ENCODE measurements at places on chromosomes 12 and 14.
A peak's percentile ranks its signal among the peaks of the same experiment; 100 is the strongest.

- peak; percentile 99 for DNase-seq
These were observed 20.1 kb downstream of the TSPAN9 start for GRCh38 chr12:3097186-3097804.

DNA sequence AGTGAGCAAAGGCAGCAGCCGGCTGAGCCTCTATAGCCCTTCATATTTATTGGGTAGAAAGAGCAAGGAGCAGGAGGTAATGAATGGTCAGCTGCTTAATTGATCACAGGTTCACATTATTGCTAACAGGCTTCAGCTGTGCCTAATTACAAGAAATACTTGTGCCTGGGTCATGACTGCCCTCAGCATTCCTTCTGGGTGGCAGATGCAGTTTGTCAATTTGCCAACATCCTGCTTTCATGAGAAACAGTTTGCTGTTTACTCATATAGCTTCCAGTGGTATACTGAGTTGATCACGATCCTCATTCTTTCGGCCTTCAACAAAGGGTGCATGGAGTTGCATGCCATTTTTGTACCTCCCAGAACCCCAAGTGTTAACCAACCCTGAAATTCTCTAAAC, 81.0 kb upstream of the PLEKHG7 start:
- no peak for DNase-seq

GRCh38 chr12:15056218-15056617, 83.4 kb downstream of the PDE6H start:
- no peak for DNase-seq

DNA sequence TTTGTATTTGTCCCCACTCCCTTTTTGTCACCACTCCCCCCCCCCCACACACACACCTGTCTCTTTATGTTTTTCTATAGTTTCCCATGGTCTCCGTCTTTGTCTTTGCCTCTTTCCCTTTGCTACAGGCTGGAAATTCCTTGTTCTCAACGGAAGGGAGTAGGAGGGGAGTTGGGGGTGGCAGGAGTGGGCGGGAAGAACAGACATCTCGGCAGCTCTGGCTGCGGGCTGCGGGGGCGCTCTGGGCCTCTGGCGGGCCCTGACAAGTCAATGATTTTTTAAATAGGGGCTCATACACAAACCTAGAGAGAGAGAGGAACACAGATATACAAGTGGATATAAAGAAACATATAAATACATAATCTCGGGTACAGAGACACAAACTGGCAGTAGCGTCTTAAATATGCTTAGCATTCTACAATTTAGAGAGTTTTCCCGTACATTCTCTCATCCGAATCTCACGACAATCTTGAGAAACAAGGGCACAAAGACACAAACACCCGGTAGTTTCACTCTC, 2.4 kb upstream of the NAB2 start:
- DNase-seq = no peak

DNA sequence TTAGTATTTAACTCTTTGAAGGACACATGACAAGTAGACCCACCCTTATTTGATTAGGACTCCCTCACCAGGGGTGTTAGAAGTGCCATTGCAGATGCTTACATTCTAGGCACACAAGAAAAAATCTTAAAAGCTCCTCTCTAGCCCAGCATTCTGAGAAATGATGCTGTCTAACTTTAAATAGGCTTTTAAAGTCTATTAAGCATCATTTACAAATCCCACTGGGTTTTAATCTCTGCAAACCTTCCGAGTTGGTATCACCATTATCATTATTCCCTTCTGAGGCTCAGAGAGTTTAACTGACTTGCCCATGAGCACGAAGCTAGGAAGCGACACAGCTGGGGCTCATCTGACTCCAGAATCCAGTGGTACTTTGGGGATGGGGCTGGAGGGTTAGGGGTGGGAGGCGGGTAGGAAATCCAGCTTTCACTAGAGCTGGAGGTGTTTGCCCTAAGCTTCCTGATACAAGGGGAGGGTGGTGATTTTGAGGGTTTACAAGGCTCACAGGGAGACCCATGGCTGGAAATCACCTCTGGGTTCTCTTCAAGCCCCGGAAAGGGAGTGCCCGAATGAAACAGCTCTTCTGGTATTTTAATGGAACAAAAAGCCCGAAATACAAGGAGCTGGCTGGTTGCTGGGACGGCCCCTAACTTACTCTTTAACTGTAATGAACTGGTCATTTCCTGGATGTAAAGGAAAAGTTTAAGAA, 109.2 kb upstream of the FUT8 start:
- DNase-seq = no peak

DNA sequence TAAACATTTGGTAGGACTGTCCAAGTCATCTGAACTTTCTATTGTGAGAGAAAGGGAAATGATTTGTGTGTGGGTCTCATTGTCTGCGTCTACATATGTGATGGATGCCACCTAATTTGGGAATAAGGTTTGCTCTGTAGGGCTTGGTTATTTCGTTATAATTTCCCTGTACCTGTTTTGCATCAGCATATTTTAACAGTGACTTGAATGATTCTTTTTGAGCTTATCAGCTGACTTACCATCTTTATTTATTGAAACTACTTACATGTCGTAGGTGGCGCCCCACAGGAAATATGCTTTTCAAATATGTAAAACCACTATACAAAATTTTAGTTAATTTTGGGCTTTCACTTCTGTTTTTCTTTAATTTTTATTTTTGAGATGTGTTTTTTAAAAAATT, 56.5 kb upstream of the BCAT1 start:
- no peak for DNase-seq

GRCh38 chr12:52542785-52543318, 10.1 kb downstream of the KRT71 start:
- no peak for DNase-seq

DNA sequence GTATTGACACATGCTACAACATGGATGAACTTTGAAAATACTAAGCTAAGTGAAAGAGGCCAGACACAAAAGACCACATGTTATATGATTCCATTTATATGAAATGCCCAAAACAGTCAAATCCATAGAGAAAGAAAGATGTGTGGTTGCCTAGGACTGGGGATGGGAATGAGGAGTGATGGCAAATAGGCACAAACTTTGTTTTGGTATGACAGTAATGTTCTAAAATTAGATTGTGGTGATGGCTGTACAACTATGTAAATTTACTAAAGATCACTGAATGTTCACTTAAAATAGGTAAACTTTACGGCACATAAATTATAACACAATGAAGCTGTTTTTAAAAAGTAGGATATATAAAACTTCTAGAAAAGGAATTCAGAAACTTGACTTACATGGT, 41.7 kb downstream of the PPP1R13B start:
- DNase-seq = no peak

GRCh38 chr12:12392413-12392812, 35.5 kb downstream of the BORCS5 start:
- peak; percentile 56 for DNase-seq

DNA sequence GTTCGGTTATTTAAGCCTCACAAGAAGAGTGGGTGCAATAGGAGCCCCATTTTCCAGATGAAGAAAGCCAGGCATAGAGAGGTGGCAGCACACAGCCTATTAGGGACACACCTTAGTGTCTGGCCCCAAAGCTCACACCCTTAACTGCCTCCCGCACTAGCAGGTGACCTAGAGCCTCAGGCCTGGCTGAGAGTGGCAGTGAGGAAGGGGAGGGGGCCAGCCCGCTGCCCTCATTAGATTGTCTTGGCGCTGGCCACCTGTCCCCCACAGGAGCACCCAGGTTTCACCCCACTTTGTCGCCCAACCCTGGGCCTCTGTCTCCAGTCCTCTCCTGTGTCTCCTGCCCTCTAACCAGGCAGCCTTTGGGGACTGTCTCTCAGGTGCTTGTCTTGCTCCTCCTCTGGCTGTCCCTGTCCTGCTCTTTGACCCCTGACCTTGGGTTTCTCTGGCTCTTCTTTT, 18.5 kb upstream of the PGF start:
- no peak for DNase-seq

- no peak for DNase-seq
These were observed 302.1 kb upstream of the FBXO33 start for GRCh38 chr14:39734306-39734705.

DNA sequence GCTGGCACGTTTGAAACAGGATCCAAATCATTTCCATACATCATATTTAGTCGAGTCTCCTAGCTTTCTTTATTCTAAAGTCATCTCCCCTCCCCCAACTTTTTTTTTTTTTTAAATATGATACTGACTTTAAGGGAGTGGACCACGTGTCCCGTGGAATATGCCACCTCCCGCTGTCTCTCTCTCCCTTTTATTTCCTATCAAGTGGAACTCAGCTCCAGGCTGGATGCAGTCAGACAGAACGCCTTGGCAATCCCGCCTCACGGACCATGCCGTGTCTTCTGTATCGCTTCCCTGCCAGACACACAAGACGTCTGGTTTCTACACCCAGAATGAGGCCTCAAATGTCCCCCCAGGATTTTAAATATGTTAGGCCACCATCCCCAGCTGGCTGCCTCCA, 21.2 kb downstream of the BCL7A start:
- no peak for DNase-seq

GRCh38 chr12:27412047-27412446, 34.5 kb upstream of the SMCO2 start:
- DNase-seq = no peak

DNA sequence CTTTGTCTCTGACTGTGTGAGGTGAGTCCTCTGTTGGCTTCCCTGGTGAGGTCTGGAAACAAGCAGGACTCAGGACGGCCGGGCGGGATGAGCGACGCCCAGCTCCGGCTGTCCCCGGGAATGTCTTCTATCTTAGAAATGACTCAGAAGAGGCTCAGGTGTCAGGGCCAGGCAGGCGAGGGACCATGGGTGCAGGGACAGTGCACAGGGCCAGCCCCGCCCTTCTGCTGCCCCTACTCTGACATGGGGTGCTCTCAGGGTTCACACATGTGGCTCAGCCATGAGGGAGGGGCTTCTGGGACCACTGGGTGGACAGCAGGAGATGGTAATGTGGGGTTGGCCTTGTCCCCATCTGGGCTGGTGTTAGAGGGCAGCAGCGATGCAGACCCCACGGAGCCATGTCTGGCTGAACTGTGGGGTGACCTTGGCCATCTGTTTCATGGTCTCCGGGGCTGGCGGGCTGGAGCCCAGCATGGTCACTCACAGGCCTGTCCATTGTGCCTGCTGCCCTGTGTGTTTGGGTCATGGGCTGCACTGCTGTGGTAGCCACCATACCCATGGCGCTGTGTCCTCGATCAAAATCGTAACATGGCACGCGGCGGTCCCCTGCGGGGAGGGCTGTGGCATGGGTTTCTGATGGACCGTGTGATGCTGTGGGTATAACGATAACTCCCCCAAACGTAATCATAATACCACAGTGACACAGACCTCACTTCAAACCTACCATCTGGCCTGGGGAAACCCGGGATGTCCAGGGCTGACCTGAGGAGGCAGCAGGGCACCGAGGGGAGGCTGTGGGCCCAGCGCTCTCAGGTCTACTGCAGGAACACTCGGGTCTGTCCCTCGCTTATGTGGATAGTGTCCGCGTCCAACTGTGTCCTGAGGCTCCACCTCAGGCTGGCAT, 368.8 kb downstream of the TMEM121 start:
- DNase-seq = no peak

DNA sequence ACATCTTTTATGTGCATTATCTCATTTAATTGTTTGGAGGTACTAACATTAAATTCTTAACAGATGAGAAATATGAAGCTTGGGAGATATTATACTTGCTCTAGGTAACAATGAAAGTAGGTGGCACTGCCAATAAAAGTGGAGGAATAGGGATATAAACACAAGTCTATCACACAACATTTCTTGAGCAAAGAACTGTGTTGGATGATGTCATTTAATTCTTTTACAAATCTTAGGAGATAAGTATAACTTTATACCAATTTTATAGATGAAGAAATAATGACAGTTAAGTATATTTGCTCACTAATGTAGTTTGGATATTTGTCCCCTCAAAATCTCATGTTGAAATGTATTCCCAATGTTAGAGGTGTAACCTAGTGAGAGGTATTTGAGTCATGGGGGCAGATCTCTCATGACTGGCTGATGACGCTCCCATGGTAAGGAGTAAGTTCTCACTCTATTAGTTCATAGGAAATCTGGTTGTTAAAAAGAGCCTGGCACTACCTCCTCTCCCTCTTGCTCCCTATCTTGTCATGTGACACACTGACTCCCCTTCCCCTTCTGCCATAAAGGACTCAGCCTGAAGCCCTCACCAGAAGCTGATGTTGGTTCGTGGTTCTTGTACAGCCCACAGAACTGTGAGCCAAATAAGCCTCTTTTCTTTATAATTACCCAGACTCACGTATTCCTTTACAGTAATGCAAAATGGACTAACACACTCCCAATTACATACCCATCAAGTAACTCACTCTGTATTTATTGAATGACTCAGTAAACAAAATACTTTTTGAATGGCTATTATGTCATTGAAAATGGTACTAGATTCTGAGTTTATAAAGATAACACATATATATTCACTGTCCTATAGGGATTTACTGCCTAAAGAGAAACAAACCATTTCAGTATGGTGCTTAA, 146.8 kb upstream of the KITLG start:
- DNase-seq = no peak

DNA sequence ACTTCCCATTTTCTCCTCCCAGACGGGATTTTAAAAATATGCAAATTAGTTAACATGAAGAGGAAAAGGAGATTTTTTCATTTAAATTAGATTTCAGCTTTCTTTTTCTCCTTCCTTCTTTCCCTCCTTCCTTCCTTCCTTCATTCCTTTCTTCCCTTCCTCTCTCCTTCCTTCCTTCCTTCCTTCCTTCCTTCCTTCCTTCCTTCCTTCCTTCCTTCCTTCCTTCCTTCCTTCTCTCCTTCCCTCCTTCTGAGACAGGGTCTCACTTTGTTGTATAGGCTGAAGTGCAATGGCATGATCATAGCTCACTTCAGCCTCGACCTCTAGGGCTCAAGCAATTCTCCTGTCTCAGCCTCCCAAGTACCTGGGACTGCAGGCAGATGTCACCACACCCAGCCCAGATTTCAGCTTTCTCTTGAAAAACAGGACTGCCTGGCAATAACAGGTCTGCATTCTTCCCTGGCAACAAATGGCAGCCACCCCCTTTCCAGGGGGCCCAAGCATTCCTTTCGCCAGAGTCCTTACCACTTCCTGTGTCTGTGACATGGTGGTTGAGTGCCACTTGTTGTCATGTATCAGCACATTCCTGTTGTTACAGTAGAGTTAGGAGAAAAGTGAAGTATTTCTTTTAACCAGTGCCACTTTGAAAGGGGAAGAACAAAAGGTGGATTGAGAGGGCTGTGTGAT, 119.1 kb downstream of the PTPN11 start:
- DNase-seq = no peak

DNA sequence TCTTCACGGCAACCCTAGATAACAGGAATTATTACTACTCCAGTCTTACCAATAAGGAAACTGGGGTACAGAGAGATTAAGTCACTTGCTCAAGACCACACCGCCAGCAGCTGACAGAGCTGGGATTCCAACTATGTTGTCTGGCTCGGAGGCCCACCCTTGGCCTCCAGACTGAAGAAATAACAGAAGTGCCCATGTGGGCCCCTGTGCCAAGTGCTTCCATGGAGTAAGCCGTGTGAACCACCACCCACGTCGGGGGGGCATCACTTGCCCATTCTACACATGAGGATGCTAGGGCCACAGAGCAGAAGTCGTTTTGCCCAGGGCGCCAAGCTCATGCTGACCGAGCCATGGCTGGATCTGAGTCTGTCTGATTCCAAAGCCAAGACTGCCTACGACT, 926 bp upstream of the CMKLR1 start:
- no peak for DNase-seq

GRCh38 chr12:11228296-11228879, 41.1 kb downstream of the PRB3 start:
- peak; percentile 11 for DNase-seq
